ENCODE measurements at places on chromosomes 4 and X. TPM values are rescaled to one million over a fixed set of nuclear protein-coding genes. Genes with fewer than 3 reads are reported as not detected.

Gene CT45A5
- not detected for total RNA-seq

Gene CT45A1
- total RNA-seq: not detected

Gene LETM1
- total RNA-seq: 49.6 TPM

Gene GPR82
- not detected for total RNA-seq

Gene MAEA
- total RNA-seq: 84.2 TPM

Gene CENPE
- total RNA-seq: 4.9 TPM

Gene DRP2
- total RNA-seq: 0.11 TPM

Gene SPANXB1
- not detected for total RNA-seq

Gene CPZ
- total RNA-seq: not detected

Gene WWC2
- 13.0 TPM for total RNA-seq

Gene MAGEA8
- total RNA-seq: not detected

Gene NR3C2
- not detected for total RNA-seq

Gene UCP1
- total RNA-seq: not detected

Gene GAR1
- 14.6 TPM for total RNA-seq

Gene ARMCX1
- total RNA-seq: 19.4 TPM

Gene BMPR1B
- 0.70 TPM for total RNA-seq

Gene ATP2B3
- total RNA-seq: not detected

Gene CLRN2
- not detected for total RNA-seq

Gene MED12
- 16.0 TPM for total RNA-seq

Gene HELQ
- total RNA-seq: 8.2 TPM

Gene TENM3
- total RNA-seq: 16.1 TPM

Gene BLTP1
- 19.8 TPM for total RNA-seq

Gene EMCN
- total RNA-seq: not detected

Gene ANAPC4
- 13.7 TPM for total RNA-seq

Gene CT47A7
- not detected for total RNA-seq

Gene PRAF2
- total RNA-seq: 9.7 TPM

Gene GATA1
- not detected for total RNA-seq

Gene SPARCL1
- not detected for total RNA-seq

Gene VSIG4
- not detected for total RNA-seq

Gene TDO2
- not detected for total RNA-seq

Data from hair follicular keratinocyte (primary cell).